ENCODE measurements at places on chromosomes 1 and 21.

DNA sequence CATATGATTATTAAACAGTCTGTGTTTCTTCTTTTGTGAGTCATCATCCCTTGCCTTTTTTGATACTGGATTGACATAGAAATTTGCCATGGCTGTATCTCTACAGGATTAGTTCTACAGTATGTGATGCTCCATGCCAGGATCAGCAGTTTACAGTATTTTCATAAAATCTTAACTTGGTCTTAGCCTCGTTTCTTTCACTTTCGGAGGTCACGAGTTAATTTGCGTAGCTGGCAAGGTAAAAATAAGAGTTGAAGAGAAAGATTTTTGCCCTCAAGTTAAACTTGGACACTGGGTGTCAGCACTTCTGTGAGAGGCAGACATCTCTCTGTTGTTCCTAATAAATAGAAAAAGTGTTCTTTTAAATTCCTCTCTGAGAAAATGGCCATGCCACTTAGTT is 79.1 kb downstream of the CACNA1E start:
- no peak for DNase-seq

GRCh38 chr1:54238353-54239034 is 38.5 kb downstream of the MRPL37 start:
- no peak for DNase-seq

DNA sequence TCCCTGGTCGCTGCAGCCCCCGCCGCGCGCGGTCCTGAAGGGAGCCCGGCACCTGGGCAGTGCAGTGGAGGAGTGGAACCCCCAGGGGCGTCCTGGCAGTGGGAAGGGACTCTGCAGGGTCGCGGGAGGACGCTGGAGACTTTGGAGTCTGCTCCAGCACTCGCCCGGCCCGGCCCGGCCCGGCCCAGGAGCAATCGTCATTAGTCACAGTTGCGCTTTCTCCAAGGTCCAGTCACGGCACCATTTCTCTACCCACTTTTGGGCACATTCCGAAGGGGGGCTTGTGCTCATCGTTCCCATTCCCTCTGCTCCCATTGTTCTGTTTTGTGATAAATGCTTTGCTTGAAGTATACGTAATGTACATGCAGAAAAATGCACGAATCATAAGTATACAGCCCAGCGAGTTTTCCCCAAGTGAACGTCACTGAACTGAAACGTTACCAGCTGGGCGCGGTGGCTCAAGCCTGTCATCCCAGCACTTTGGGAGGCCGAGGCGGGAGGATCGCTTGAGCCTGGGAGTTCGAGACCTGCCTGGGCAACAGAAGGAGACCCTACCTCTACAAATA is 999 bp downstream of the THAP3 start:
- DNase-seq = peak; percentile 45

GRCh38 chr1:2595812-2596529 is 9.4 kb downstream of the PRXL2B start:
- no peak for DNase-seq

- DNase-seq = peak; percentile 45
Observed at GRCh38 chr1:119336848-119337247, 31.7 kb upstream of the HAO2 start.

- no peak for DNase-seq
Observed at GRCh38 chr1:12049616-12050015, 13.5 kb upstream of the TNFRSF8 start.

GRCh38 chr1:186146974-186147373 is 228.1 kb downstream of the TPR start:
- no peak for DNase-seq

DNA sequence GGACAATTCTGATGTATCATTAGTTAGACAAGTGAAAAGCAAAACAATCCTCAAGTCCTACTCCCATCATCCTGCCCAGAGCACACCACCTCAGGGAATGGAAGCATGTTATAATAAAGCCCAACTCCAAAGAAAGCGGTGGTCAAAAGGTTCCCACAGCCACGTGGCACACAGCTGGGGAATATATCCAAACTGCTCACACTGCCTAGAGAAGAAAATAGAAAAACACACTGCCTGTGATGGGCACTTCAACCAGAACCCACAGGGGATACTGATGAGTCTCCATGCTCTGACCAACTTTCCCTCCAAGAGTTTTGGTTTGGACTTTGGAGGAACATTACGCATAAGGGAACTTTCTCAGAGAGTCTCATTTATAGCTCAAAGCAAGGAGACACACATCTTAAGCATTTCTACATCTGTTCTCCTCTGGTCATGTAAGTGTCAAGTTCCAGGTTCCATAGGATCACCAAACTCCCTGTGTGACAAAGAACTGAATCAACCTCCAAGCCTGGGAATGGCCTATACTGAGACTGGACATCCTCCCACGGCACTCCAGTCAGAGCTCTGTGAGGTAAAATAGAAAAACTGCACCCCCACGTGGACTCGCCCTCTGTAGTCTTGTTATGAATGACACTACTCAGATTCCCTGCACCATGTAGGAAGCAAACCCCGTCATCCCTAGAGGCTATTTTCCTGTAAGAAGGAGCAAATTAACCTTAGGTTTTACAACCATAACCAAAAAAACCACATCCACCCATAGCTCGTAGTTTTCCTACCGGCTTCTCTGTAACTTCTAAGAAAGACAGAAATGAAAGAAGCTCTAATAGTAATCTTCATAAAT is 12.2 kb downstream of the DSTYK start:
- DNase-seq = peak; percentile 26

DNA sequence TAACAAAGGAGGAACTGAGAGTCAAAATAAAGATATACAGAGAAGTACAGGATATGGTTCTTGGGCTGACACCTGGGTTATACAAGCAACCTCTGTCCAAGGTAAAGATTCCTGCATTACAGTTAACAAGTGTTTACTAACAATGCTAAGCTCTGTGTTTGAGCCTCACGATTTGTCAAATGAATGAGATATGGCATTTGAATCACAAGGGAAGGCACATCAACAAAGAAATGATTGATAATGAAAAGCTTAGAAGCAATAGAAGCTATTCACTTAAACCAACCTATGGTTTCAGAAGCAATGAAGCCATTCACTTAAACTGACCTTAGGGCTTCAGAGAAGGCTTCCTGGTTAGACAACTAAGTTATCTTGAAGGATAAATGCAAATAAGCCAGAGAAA is 199.5 kb downstream of the AGBL4 start:
- DNase-seq = no peak

- DNase-seq = no peak
Observed at GRCh38 chr1:20476265-20477038, 9.6 kb downstream of the CAMK2N1 start.

- DNase-seq = no peak
Observed at GRCh38 chr1:60697204-60697994, 385.0 kb upstream of the NFIA start.

GRCh38 chr1:31959521-31960340 is 21.6 kb upstream of the PTP4A2 start:
- DNase-seq = no peak

- DNase-seq = no peak
Observed at GRCh38 chr1:168317309-168317708, 36.6 kb downstream of the TBX19 start.

- DNase-seq = no peak
Observed at GRCh38 chr1:154865442-154866256, 4.4 kb downstream of the KCNN3 start.

DNA sequence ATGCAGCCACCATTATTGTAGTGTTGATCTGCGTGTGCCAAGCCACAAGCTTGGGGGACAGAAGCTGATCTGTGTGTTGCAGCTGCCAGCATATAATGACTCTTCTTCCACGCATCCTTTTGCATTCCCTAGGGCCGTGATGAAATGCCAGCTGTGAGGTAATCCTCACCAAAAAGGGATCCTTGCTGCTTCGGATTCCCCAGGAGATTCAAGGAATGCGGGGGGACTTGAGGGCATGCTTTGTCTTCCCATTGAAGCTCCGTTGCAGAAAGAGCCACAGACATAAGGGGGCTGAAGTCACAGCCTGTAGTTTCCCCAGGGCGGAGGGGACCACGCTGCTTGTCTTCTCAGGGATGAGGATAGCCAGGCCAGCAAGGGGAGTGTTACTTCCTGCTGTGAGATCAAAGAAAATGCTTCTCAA is 281.6 kb upstream of the FMN2 start:
- peak; percentile 43 for DNase-seq

GRCh38 chr1:165828669-165829329 is 1.4 kb downstream of the UCK2 start:
- peak; percentile 71 for DNase-seq

All from right hindlimb (tissue), 1 donor.